Femur (tissue), 1 donor: ENCODE measurements at places on chromosomes 7 and 10.
A peak's percentile ranks its signal among the peaks of the same experiment; 100 is the strongest.

DNA sequence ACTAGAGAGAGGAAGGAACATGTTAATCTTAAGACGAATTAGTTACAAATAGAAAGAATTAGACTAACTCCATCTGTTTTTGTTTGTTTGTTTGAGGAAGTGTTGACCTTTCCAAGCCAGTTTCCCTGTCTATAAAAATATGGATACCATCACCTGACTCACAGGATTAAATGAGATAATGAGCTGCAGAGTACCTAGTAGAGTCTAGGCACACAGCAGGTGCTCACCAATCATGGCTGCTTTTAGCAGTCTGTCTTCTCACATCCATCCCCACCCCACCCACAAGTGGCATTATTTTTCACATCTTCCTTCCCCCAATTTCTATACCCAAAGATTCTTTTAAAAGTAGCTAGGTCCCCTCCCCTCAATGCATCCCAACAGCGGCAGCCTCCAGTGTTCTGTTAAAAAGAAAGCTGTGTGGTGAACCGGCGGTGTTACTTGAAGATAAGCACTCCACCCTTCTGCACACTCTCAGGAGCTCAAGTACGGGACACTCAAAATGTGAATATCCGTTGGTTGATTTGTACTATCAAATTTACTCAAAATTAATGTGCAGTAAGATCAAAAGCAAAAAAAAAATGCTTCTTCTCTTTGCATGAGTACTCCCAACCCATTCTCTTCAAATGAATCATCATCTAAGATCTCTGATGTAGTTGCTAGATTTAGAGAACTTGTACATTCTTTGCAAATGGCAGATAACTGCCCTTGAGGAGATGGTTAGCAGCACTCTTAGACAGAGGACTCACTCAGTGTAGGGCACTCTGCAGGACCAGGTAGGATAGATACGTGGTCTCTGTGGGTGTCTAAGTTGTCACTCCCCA, 145.4 kb upstream of the ASAH2 start:
- no peak for DNase-seq

- no peak for DNase-seq
Measured at GRCh38 chr10:85608706-85609105, 757.9 kb downstream of the GRID1 start.

DNA sequence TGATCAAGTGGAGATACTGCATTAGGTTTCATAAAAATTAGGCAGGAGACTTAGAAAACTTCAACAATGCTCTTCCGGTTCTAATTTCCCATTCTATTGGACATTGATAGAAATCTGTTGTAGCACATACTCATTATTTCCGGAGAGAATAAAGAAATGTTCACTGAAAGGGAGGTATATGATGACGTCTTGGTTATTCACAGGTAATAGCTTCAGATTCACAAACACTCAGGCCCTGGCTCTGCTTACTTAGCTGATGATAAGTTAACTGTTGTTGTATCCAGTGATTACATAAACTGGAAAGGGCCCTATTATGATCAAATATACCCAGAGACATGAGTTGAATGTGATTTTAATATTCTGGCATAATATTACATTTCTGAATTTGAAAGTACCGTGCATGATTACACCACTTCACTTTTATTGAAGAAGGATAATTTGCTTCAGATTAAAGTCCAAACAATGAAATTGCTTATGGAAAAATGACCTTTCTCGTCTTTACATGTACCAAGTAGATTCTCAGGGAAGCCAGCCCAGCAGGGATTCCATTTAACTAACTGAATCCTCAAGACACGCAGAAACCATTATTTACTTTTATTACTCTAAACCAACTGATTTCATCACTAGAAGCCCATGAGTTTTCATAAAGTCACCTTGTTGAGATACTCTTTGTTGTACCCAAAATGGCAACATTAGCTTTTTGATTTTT, 288.0 kb upstream of the PITRM1 start:
- no peak for DNase-seq

GRCh38 chr7:2509298-2509906, 10.2 kb upstream of the LFNG start:
- no peak for DNase-seq

DNA sequence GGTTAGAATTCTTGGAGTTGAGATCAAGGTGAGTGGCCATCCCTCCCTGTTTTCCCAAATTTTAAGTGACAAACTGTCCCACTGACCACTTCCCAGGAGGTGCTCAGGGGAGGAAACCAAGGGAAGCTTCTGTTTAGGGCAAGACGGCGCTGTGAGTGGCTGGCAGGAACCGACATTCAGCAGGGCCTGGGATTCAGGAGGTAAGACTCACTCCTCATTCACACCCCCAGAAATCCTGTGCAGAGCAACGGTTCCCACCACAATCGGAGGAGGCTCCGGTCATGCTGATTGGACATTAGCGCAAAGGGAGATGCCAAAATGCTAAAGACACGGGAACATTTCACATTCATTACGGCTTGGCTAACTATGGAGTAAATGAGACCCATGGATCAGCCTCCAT, 200.9 kb downstream of the GRID1 start:
- DNase-seq: no peak

DNA sequence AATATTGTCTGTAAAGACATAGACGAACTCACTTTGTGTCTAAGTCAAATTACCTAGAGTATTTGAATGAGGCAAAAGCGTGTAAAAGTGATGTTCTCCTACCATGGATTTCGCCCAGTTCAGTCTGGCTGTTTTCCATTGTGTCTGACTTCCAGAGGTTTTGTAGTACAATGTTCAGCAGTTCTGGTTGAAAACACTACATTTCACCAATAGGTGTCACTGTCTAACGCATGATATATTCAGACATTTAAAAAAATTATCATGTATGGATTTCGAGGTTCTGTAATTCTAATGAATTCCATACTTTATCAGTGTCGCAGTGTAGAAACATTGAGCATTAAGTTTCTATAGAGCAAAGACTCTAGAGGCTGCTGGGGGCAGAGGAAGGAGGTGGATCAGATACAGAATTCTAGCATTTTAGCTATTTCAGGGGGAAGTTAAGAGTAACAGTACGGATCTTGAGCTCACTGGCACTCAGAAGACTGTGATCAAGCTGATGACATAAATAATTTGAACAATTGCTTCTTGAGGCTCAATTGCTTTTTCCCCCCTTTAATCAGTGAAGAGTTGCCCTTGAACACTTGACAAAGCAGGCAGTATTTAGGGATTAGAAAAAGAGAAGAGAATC, 196.9 kb upstream of the RHOBTB1 start:
- DNase-seq: peak; percentile 77

GRCh38 chr10:14356921-14357320, 26.2 kb upstream of the FRMD4A start:
- no peak for DNase-seq

DNA sequence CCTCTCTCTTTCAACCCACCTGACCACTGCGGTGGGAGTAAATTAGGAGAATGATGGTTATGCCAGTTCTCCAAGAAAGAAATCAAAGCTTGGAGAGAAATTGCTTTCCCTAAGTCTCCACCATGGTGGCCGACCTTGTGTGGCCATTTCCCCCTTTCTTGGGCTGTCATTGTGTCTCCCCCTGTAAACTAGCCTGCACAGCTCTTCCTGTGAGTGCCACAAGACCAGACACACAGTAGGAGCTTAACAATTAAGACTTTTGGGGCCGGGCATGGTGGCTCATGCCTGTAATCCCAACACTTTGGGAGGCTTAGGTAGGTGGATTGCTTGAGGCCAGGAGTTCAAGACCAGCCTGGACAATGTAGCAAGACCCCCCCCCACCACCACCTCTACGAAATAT, 18.9 kb upstream of the LIMK1 start:
- no peak for DNase-seq

- DNase-seq: no peak
Measured at GRCh38 chr10:9102026-9102425, 1047.5 kb downstream of the GATA3 start.
